ENCODE measurements at places on chromosomes 5 and 9. TPM values are rescaled to one million over a fixed set of nuclear protein-coding genes. Genes with fewer than 3 reads are reported as not detected.

DNA sequence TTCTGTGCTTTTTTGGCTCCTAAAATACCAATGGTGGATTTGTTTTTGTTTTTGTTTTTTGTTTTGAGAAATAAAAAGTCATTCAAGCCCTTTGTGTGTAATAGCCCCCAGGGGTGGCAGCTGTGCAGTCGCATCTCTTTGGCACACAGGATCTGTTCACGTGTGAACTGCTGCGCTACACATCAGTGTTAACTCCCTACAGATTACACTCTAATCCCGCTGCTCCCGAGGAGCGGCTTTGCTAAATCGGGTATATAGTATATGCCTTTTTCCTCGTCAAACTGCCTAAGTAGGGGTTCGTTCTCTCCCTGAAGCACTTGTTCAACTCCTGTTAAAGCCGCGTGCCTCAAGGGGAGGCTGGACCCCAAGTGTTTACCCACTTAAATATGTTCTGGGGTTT, 22.3 kb downstream of the ZBTB34 start:
- DNase-seq, result no peak

FAM153A gene
- not detected for total RNA-seq

DNA sequence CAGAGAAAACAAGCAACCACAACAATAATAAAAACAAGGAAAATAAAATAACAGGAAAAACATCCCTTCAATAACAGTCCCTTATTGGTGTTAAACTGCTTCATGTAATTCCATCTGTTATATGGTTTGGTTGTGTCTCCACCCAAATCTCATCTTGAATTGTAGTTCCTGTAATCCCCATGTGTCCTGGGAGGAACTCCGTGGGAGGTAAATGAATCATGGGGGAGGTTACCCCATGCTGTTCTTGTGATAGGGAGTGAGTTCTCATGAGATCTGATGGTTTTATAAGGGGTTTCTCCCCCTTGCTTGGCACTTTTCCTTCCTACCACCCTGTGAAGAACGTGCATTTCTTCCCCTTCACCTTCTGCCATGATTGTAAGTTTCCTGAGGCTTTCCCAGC, 369.8 kb downstream of the TMEM232 start:
- DNase-seq, result no peak

DNA sequence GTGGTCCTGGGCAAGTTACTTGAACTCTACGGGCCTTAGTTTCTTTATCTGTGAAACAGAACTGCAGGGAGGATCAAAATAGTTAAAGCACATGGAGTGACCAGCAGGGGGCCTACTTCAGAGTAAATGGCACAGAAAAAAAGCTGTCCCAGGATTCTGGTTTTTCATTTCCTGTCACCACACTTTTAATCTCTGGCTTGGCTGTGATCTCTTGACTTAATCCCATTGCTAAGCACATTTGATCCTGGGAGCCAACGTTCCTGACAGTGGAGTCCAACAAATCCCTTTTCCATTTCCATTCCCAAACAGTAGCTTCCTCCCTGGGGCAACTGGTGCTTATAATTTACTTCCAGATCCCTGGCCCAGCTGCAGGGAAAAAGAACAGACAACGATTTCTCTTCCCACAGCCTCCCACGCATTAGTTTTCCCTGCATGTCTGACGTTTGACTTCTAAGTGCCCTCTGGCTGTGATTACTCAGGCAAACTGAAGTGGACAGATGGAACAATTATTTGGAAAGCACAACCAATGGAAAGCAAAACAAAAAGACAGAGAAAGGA, 136.5 kb upstream of the STK32A start:
- DNase-seq, result no peak

GRCh38 chr5:35819668-35820067, 37.0 kb upstream of the IL7R start:
- DNase-seq, result no peak

- DNase-seq, result no peak
Measured at GRCh38 chr9:88291056-88291455, 97.2 kb upstream of the SPIN1 start.

- DNase-seq, result no peak
Measured at GRCh38 chr5:14900693-14901461, 29.3 kb upstream of the ANKH start.

- DNase-seq, result no peak
Measured at GRCh38 chr9:121322737-121323448, 47.2 kb downstream of the STOM start.

ABLIM3 gene
- 12.9 TPM for total RNA-seq

GRCh38 chr9:112601636-112602035, 115.0 kb downstream of the KIAA1958 start:
- DNase-seq, result no peak

DNA sequence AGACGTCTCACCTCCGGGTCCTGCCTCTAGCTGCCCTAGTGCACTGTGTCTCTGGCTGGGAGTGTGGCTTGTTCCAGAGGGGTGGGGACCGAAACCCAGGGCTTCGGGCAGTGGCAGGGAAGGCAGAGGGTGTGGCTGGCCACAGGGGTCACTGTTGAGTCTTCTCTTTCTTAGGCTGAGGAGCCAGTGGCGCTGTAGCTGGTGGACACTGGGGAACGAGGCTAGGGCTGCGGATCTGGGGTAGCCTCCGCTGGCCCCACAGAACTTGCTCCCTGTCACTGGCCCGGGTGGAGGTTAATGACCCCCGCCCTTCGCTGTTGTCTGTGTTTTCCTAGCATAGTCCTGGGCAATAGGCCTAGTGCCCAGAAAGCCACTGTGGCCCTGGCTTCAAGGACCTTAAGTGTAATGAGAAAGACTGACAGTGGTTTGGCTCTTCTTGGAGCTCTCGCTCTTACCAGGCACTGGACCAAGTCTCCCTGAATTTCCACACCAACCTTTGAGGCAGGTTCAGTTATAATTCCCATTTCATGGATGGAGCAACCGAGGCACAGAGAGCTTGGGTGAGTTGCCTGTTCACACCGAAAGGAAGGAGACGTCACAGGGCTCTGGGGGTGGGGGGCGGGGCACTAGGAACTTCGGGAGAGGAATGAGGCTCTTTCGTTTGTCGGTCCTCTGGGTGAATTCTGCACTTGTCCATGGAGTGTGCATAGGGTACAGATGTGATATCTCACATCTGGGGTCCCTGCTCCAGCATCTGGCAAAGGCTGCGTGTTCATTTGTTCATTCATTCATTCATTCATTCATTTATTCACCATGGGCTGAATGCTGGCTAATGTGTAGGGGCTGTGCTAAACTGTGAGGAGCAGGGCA, 4.8 kb upstream of the IER5L start:
- DNase-seq, result no peak

DNA sequence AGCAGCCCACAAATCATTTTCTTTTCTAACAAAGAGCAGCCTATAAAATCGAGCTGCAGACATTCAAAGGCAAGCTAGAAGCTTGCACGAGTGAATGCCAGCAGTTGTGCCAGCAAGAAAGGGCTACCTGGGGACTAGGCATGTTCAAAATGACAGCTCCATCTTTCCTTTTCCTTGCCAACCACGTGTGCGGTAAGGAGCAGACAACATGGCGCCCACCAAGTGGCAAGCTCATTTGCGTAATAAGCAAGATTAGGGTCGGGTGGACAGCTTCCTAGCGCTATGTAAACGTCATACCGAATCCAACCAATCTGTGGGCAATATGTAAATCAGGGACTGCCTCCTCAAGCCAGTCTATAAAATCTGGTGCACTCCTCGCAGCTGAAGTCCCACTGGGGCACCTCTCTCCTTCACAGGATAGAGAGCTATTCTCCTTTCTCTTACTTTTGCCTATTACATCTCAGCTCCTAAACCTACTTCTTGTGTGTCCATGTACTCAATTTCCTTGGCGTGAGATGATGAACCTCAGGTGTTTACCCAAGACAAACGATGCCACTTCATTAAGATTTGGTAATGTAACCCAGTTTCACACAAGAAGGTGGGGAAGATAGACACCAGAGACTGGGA, 22.5 kb upstream of the SPARC start:
- no peak for DNase-seq

- DNase-seq, result no peak
Measured at GRCh38 chr5:66356011-66356565, 212.0 kb downstream of the SREK1 start.

- no peak for DNase-seq
Measured at GRCh38 chr9:100131875-100132430, 32.9 kb downstream of the INVS start.

- DNase-seq, result no peak
Measured at GRCh38 chr5:57539281-57539701, 56.7 kb upstream of the ACTBL2 start.

- no peak for DNase-seq
Measured at GRCh38 chr9:94867281-94867841, 140.9 kb downstream of the AOPEP start.
